Pons (tissue), 1 donor: ENCODE measurements at places on chromosomes 16 and 17.

- no peak for DNase-seq
Measured at GRCh38 chr16:6018848-6019489, 921.4 kb upstream of the EEF2KMT start.

- DNase-seq, result peak; percentile 7
Measured at GRCh38 chr17:58060596-58061191, 22.5 kb upstream of the DYNLL2 start.

GRCh38 chr16:53068423-53068833 lies 13.6 kb downstream of the CHD9 start:
- no peak for DNase-seq

DNA sequence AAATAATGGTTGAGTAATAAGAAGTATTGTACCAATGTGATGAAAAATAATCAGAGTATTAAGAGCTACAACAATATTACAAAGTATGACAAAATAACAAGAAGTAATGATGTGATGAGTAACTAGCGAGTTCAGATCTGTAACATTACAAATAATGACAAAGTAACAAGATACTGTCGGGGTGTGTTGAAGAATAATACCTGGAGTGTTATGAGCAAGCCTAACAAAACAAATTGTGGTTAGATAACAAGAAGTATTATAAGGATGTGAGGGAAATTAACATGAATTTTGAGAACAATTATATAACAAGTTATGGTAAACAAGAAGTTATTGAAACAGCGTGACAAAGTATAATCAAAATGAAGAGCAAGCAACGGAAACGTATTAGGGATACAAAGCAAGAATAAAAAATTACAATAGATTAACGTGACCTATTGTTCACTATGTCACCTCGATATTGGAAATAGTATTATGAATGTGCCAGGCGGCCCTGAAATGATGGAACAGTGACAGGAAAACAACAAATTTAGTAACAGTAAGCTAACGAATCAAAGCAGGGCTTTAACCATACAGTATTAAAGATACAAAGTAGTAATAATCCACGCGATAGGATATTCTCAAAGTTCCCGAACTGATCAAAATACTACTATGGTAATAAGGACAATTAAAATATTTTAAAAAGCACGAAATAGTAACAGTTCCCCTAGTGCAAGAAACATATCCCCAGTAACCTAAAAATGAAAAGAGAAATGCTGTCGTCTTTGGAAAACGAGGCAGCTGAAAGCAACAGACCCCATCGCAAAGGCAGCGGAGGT lies 1.6 kb downstream of the TBX4 start:
- no peak for DNase-seq

DNA sequence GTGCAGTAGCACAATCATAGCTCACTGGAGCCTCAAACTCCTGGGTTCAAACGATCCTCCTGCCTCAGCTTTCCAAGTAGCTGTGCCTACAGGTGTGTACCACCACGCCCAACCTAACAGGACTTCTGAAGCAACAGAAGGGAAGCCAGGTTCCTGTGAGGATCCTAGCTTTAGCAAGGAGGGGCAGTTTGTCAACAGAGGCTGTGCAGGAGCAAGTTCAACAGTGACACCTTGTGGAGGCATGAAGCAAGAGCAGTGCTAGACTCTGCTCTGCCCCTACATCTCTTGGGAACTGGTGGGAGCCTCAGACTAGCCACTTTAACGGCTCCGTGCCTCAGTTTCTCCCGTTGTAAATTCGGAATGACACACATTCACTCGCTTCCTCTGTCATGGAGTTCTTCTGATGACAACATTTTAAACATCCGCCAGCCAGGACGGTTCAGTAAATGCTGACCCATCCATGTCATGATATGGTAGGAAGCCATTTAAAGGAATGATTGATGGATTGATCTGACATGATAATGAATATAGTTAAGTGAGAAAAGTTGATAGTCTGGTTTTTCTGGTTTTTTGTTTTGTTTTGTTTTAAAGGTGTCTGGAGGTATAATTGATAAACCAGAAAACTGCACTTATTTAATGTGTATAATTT lies 218.7 kb downstream of the MRTFB start:
- DNase-seq, result no peak

GRCh38 chr17:30344283-30345088 lies 10.6 kb upstream of the TMIGD1 start:
- DNase-seq, result peak; percentile 97

GRCh38 chr16:2473999-2474876 lies 689 bp upstream of the TBC1D24 start:
- no peak for DNase-seq

DNA sequence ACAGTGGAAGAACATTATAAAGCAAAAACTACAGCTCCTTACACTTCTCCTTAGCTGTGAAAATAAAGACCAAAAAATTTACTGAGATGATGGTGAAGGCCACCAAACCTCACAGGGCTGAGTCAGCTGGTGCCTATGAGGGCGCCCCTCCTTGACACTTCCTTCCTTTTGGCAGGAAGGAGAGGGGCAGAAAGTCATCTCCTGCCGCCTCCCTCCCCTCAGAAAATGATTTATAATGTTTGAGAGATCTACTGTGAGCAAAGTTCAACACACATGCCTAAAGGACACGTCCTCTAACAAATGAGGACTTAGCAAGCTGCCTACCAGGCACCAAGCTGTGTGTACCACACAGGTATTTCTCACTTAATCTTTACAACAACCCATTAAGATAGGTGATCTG lies 245.7 kb downstream of the PRKCA start:
- no peak for DNase-seq

GRCh38 chr17:32275060-32276042 lies 9.7 kb downstream of the RHBDL3 start:
- no peak for DNase-seq
